ENCODE measurements at places on chromosomes 11 and 22.

DNA sequence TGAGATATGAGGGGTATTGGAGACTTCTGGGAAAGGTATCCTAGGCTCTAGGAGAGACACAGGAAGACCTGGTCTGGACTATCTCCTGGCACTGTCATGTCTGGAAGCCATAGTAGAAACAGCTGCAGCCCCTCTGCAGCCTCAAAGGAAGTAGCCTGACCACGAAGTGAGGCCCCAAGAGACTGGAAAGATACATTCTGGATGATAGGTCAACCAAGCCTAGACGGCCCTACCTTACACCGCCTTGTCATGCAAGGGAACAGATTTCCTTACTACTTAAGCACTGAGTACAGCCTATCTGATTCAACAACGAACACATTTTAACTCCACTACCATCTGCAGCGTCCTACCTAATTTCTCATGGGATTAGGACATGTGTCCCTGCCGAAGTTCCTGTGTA is 31.1 kb downstream of the UQCR10 start:
- DNase-seq: no peak

GRCh38 chr22:36222887-36223450 is 16.4 kb downstream of the APOL2 start:
- DNase-seq: no peak

GRCh38 chr22:44962741-44963454 is 46.9 kb downstream of the PHF21B start:
- DNase-seq: no peak

DNA sequence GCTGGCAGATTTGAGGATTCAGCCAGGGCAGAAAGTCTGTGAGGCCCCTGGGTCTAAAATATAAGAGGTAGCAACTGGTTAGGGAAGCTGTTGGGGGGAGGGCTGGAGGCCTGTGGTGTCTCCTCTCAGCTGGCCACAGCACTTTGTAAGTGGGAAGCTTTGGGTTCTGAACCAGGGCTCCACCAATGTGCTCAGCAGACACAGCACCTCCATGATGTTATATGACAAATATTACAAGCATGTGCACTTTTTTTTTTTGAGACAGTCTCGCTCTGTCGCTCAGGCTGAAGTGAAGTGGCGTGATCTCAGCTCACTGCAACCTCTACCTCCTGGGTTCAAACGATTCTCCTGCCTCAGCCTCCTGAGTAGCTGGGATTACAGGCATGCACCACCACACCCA is 8.0 kb downstream of the ARHGAP1 start:
- DNase-seq: no peak

GRCh38 chr11:103907548-103908455 is 128.6 kb upstream of the DDI1 start:
- DNase-seq: no peak

GRCh38 chr11:131909426-131910177 is 539.2 kb downstream of the NTM start:
- no peak for DNase-seq

GRCh38 chr22:41015003-41015402 is 63.8 kb downstream of the RBX1 start:
- no peak for DNase-seq

DNA sequence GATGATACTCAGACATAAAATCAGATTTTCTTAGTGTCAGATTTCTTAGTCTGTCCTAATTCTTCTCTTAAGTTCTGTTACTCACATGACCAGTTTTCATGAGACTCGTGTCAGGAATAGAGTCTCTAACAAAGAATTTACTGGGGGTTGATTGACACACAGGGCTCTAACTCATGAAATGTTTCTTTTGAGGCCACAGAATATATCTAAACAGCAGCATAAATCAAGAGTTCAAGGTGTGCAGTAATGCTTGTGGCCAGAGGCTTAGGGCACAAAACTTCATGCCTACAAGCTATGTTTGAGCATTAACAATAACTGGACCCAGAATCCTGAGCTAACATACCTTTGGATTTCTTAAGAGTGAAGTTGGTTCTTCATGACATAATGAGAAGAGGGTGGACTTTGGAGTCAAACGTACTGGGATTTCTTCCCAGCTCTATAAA is 237.2 kb downstream of the DDX10 start:
- DNase-seq: no peak

GRCh38 chr11:96219981-96220623 is 122.9 kb downstream of the MAML2 start:
- DNase-seq: no peak

DNA sequence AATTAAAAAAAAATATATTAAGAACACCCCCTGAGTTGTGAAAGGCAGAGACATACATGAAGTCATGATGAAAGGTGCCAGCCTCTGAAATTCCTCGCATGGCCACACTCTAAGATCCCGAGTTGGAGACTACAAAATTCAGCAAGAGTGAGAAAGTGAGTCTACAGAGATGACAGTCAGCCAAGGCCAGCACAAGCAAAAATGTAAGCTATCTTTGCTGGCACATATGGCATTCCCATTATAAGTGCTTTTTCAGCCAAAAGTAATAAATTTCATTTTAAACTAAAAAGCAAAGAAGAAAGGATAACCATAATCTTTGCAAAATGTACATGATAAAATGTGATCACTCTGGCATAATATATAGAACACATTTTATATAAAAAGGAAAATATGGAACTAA is 40.6 kb downstream of the FANCF start:
- no peak for DNase-seq

GRCh38 chr22:29456211-29456671 is 17.9 kb downstream of the RFPL1 start:
- no peak for DNase-seq

GRCh38 chr11:3022300-3022967 is 30.3 kb upstream of the NAP1L4 start:
- no peak for DNase-seq

DNA sequence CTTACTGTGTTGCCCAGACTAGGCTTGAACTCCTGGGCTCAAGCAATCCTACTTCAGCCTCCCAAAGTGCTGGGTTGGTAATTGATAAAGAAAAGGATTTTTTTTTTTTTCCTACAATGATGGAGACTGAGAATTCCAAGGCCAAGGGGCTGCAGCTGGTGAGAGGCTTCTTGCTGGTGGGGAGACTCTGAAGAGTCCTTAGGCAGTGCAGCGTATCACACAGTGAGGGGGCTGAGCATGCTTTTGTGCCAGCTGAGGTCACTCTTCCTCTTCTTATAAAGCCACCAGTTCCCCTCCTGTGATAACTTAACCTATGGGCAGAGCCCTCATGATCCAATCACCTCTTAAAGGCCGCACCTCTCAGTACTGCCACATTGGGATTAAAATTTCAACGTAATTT is 28.2 kb upstream of the CCDC81 start:
- no peak for DNase-seq

DNA sequence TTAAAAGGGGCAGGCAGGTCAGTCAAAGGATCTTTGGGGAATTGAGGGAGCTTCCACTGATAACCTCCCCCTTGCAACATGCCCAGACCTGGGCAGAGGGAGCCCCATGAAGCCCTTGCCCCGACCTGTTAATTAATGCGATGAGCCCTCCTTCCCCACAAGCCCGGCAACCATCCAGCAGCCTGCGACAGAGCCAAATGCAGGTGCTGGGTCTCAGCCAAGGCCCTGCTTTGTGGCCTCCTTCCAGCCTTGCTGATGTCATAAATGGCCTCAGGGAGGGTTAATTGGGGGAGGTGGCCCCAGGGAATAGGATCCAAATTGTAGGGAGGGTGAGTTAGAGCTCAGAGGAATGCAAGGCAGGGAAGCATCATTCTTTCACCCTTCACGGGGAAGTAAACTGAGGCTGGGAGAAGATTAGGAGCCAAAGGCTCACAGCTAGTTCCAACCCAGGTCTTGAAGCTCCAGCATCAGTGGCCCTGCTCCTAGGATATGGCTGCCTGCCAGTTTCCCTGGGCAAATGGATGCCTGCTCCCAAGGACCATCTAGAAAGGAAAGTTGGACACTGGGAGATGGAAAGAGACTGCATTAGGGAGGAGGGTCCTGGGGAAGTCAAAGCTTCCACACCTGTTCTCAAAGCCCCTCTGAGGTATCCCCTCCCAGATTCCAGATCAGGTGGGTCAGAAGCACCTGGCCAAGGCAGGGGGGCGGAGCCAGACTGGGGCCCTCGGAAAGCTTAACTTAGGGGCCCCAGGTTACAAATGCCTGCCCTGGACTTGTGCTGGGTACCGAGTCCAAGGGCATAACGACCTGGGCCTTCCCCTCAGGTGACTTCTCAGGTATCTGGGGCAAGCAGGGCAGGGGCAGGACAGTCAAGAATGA is 34.1 kb downstream of the LMO1 start:
- no peak for DNase-seq

- DNase-seq: no peak
These were observed 46.0 kb upstream of the WNT7B start for GRCh38 chr22:46022881-46023512.

- DNase-seq: no peak
These were observed 16.2 kb upstream of the MMP13 start for GRCh38 chr11:102971766-102972165.

DNA sequence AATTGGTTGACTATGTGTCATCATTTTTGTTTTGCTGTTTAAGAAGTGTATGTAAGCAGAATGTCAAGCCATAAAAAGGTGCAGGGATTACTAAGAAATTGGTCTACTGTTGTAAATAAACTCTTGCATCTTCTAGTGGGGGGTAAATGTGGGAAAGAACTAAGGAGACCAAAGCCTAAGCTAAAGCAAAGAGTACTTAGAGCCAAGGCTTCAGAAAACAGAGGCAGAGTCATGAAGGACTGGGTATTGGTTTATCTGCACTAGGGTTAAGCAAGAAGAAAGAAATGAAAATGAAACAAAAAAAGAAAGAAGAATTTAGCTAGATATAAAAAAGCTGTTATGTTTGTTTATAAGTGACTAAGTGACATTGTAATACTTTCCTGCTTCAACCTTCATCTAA is 628.1 kb downstream of the METTL15 start:
- no peak for DNase-seq
